ENCODE measurements at places on chromosomes 13 and 19. TPM values are rescaled to one million over a fixed set of nuclear protein-coding genes. Genes with fewer than 3 reads are reported as not detected.

DNA sequence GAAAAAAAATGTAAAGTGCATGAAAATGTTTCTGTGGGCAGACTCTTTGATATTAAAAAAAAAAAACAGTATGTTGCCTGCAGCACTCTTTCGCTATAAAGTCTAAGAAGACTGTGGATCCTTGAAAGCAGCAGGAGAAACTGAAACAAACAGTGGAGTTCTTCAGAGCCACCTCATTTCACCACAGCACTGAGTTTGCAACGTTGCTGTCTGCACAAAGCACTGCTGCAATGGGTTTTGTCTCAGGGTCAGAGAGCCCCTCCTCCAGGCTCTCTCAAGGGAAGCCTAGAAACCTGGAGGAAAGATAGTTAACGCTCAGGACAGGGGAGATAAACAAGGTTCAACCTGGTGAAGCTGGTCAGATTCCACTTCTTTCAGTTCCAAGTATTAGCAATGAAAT is 248.7 kb downstream of the EFNB2 start:
- no peaks in the 10 kb centered on the region for H3K36me3 ChIP-seq
- no peak overlapping the region for H3K4me3 ChIP-seq
- no peak overlapping the region for H3K27ac ChIP-seq
- H3K4me1 ChIP-seq: no peaks in the 10 kb centered on the region
- no peaks in the 10 kb centered on the region for H3K27me3 ChIP-seq
- no peak for DNase-seq

DNA sequence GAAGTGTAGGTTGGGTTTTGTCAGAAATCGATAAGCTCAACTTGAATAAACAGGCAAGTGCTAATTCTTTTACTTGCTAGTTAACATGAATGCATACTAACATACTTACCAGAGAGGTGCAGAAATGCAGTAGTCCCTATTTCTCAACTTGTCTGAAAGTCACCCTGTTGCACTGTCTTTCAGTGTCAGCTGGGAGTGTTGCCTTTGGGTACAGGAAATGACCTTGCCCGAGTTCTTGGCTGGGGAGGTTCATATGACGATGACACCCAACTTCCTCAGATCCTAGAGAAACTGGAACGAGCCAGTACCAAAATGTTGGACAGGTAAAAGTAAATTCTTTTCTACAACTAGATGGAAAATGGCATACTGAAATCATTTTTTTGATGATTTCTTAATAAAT is 103.5 kb upstream of the AKAP11 start:
- H3K27me3 ChIP-seq: no peaks in the 10 kb centered on the region
- H3K4me1 ChIP-seq: peaks cover 3% of the 10 kb centered on the region
- H3K36me3 ChIP-seq: peaks cover 38% of the 10 kb centered on the region
- DNase-seq: no peak
- no peak overlapping the region for H3K27ac ChIP-seq

GRCh38 chr19:38093587-38093986 is 130.4 kb downstream of the DPF1 start:
- no peaks in the 10 kb centered on the region for H3K4me1 ChIP-seq
- H3K36me3 ChIP-seq: no peaks in the 10 kb centered on the region
- no peak overlapping the region for H3K27ac ChIP-seq
- no peak overlapping the region for H3K4me3 ChIP-seq
- H3K27me3 ChIP-seq: no peaks in the 10 kb centered on the region

GRCh38 chr13:99892196-99892613 is 79.4 kb downstream of the ZIC5 start:
- H3K36me3 ChIP-seq: no peaks in the 10 kb centered on the region
- DNase-seq: no peak
- H3K4me3 ChIP-seq: no peak overlapping the region
- H3K27ac ChIP-seq: no peak overlapping the region
- peaks cover 4% of the 10 kb centered on the region for H3K4me1 ChIP-seq
- H3K27me3 ChIP-seq: peaks cover 48% of the 10 kb centered on the region

DNA sequence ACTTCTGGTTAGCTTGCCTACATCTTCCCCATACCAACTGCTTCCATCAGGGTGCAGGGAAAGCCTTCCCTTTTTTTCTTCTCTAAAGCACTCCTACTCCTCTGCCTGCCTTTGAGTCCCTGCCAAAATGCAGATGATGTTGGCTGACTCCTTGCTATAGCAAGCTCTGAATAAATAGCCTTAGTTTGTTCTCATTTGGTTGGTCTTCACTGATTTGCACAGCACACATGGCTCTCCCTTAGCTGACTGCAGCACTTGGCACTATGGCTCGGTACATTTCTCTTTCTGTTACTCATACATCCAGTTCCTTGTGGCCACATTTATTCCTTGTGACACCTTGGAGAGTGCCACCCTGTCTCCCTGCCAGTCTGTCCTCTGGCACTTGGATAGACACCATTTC is 249.8 kb downstream of the DCLK1 start:
- no peaks in the 10 kb centered on the region for H3K4me1 ChIP-seq
- no peaks in the 10 kb centered on the region for H3K27me3 ChIP-seq
- H3K36me3 ChIP-seq: no peaks in the 10 kb centered on the region
- no peak for DNase-seq
- H3K27ac ChIP-seq: no peak overlapping the region
- H3K4me3 ChIP-seq: no peak overlapping the region

- no peak overlapping the region for H3K4me3 ChIP-seq
- peaks cover 10% of the 10 kb centered on the region for H3K27me3 ChIP-seq
- H3K27ac ChIP-seq: no peak overlapping the region
- H3K4me1 ChIP-seq: peaks cover 16% of the 10 kb centered on the region
These were observed 15.3 kb downstream of the ZAR1L start for GRCh38 chr13:32299893-32300292.

DNA sequence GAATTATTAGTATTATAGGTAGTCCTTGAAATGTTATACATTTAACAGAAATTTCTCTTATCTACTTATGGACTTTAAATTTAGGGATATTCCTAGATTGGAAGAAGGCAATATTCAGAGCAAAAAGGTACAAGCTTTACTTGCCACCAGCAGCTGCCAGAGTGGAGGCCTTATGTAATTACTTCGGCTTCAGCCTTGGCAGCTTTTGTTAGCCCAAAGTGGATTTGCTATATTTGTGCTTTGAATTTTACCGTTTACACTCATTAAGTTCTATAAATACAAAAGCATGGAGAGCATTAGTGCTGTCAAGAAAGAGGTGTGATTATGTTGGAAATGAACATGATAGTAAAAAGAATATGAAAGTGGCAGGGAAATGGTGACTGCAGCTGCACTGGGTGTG is 319.9 kb downstream of the ATP8A2 start:
- DNase-seq: no peak
- H3K27ac ChIP-seq: no peak overlapping the region
- no peaks in the 10 kb centered on the region for H3K4me1 ChIP-seq
- peaks cover 6% of the 10 kb centered on the region for H3K27me3 ChIP-seq
- H3K36me3 ChIP-seq: no peaks in the 10 kb centered on the region

ZNF486 gene
- total RNA-seq: 4.2 TPM

C19orf33 gene
- 2.0 TPM for total RNA-seq

DNA sequence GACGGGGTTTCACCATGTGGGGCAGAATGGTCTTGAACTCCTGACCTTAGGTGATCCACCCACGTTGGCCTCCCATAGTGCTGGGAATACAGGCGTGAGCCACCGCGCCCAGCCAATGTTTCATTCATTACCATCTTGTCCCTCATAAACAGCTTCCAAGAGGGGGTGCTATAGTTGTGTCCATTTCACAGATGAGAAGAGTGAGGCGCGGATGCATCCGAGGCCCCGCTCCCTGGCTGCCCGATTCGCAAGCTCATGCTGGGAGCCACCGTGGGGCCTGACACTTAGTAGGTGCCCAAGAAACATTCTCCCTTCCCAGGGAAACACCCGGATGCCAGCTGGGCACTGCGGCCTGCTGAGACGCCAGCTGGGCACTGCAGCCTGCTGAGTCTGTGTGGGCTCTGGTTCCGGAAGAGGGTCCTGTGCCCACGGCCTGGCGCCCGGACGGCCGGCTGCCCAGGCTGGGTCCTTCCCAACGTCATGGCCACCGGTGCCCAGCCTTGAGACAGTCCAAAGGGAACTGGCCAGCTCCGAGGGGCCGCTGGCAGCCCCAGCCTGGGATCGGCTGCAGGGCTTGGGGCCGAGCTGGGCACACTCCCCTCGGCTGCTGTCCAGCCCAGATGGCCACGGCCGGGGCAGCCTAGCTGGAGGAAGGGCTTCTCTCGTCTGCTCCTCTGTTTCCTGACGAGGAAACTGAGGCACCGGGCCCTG is 54.7 kb downstream of the NFIC start:
- no peak overlapping the region for H3K4me3 ChIP-seq
- no peak for DNase-seq
- no peak overlapping the region for H3K27ac ChIP-seq
- no peaks in the 10 kb centered on the region for H3K4me1 ChIP-seq
- H3K27me3 ChIP-seq: no peaks in the 10 kb centered on the region

GRCh38 chr19:15962319-15962718 is 13.5 kb downstream of the OR10H4 start:
- H3K27me3 ChIP-seq: peaks cover 4% of the 10 kb centered on the region
- no peak overlapping the region for H3K4me3 ChIP-seq
- peaks cover 2% of the 10 kb centered on the region for H3K4me1 ChIP-seq

GRCh38 chr13:28425793-28426192 is 69.1 kb downstream of the FLT1 start:
- no peak overlapping the region for H3K4me3 ChIP-seq
- H3K4me1 ChIP-seq: peaks cover 13% of the 10 kb centered on the region
- no peaks in the 10 kb centered on the region for H3K27me3 ChIP-seq
- no peak for DNase-seq
- H3K27ac ChIP-seq: no peak overlapping the region
- H3K36me3 ChIP-seq: peaks cover 54% of the 10 kb centered on the region

- H3K27me3 ChIP-seq: no peaks in the 10 kb centered on the region
- no peak overlapping the region for H3K4me3 ChIP-seq
- no peaks in the 10 kb centered on the region for H3K4me1 ChIP-seq
- H3K36me3 ChIP-seq: no peaks in the 10 kb centered on the region
- H3K27ac ChIP-seq: no peak overlapping the region
These were observed 886.0 kb upstream of the SLC10A2 start for GRCh38 chr13:103952183-103952582.

DACT3 gene
- 6.1 TPM for total RNA-seq

DNA sequence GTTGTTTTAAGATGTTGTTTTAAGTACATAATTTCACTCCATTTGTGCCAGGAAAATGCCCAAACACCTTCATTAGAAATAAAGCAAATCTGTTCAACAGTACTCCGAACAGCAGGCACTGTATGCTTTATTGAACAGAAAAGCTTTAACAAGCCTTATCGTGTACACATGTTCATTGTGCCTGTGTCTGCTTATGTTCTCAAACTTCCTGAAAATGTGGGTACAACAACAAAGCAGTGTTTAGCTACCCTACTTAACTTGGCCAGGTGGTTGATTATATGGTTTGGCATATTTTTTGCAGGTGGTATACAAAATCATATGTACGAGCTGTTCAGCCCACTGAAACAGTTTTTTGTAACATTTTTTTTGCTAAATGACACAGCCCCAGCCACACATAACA is 718.0 kb downstream of the DACH1 start:
- no peak overlapping the region for H3K27ac ChIP-seq
- no peaks in the 10 kb centered on the region for H3K27me3 ChIP-seq
- DNase-seq: no peak
- no peaks in the 10 kb centered on the region for H3K36me3 ChIP-seq
- no peak overlapping the region for H3K4me3 ChIP-seq
- H3K4me1 ChIP-seq: no peaks in the 10 kb centered on the region

IGFL3 gene
- total RNA-seq: not detected

DNA sequence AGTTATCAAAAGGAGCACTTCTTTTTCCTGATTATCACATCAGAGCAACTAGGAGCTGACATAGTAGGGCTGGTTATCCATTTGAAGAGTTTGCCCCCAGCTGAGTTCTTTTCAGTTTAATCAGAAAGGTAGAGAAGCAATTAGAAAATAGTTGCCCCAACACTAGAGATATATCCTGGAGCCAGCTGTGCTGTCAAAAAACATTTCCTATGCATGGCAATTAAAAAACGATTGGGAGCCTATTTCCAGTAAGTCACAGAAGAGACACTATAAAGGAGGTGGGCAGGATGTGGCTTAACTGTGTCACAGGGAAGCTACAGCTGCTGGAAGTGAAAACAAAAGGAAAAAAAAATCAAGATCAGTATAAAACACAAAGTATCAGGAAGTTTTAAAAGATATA is 155.7 kb upstream of the SLITRK1 start:
- no peaks in the 10 kb centered on the region for H3K36me3 ChIP-seq
- no peaks in the 10 kb centered on the region for H3K27me3 ChIP-seq
- H3K27ac ChIP-seq: no peak overlapping the region
- H3K4me1 ChIP-seq: peaks cover 1% of the 10 kb centered on the region
- no peak overlapping the region for H3K4me3 ChIP-seq

- DNase-seq: no peak
- no peaks in the 10 kb centered on the region for H3K27me3 ChIP-seq
- no peaks in the 10 kb centered on the region for H3K36me3 ChIP-seq
- no peak overlapping the region for H3K4me3 ChIP-seq
These were observed 65.9 kb downstream of the ENOX1 start for GRCh38 chr13:43720780-43721397.

DNA sequence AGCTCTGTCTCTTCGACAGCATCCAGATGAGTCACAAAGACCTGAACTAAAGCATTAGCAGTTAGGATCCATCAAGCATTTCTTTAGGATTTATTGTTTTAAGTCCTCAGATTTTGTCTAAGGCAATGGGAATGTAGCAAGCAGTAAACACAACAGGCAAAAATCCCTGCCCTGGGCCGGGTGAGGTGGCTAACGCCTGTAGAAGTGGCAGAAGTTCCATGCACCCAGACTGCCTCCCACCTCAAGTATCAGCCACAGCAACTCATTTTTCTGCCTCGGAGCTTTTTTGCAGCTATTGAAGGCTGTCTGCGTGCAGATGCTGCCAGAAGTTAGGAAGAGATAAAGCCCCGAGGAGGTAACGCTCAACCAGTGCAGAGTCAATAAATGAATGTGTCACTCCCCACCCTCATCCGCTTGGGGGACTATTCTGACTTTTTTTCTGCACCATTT is 47.1 kb upstream of the MRI1 start:
- H3K4me3 ChIP-seq: no peak overlapping the region
- peaks cover 2% of the 10 kb centered on the region for H3K4me1 ChIP-seq
- DNase-seq: no peak
- no peaks in the 10 kb centered on the region for H3K36me3 ChIP-seq

SIGLEC8 gene
- total RNA-seq: 0.18 TPM

- H3K4me1 ChIP-seq: peaks cover 9% of the 10 kb centered on the region
- H3K27ac ChIP-seq: no peak overlapping the region
- no peak overlapping the region for H3K4me3 ChIP-seq
- DNase-seq: no peak
- no peaks in the 10 kb centered on the region for H3K36me3 ChIP-seq
- peaks cover 50% of the 10 kb centered on the region for H3K27me3 ChIP-seq
These were observed 47.1 kb downstream of the HSPH1 start for GRCh38 chr13:31114641-31115040.

MIA gene
- total RNA-seq: 0.69 TPM

Measured in activated T-helper 2 cell treated with anti-CD3 and anti-CD28 coated beads, Interferon-gamma antibody, Interleukin-2, Interleukin-4, amounts not matched to agents 10 μg/mL and 5 μg/mL and 100 μg/mL, durations not matched to agents 14 hours and 24 hours and 36 hours (primary cell).